ENCODE measurements at places on chromosomes 4 and X.

DNA sequence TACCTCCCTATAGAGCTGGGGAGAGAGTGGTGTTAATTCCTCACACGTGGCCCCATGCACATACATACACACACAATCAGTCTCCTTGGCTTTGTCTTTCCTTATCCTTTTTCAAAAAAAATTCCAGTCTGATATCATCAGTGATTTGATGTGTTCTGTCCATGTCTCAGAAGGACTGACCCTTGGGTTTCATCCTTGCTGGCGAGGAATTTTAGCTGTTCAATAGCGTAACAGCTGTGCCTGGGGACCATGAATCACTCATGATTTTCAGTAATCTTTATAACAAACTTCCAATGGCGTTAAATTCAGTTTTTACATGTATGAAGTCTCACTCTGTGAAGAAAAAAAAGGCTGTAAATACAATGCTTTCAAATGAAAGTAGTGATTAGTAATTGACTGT lies 204.6 kb downstream of the RBMX2 start:
- no peak for DNase-seq

DNA sequence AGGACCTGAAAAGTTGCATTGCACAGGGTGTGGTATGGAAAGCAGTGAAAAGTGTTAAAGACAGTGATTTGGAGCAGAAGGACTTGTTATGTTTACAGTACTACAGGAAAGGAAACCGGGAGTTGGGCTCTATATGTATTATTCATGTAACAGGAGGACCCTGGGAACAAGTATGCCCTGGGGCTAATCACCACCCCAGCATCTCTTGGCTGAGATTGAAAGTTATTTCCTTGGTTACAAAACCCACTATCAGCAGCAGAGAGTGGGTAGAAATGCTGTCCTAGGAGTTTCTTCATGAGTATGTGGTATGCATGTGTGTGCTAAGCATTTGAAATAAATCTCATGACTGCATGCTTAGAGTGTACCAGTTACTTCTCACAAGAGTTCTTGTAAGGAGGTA lies 46.9 kb downstream of the STK32B start:
- DNase-seq: no peak

GRCh38 chrX:148146121-148146520 lies 165.0 kb downstream of the FMR1NB start:
- no peak for DNase-seq

GRCh38 chr4:143358419-143358818 lies 21.7 kb downstream of the GAB1 start:
- no peak for DNase-seq

- no peak for DNase-seq
Measured at GRCh38 chr4:182694551-182694950, 222.6 kb downstream of the DCTD start.

GRCh38 chr4:71827826-71828225 lies 43.9 kb upstream of the GC start:
- DNase-seq: no peak

DNA sequence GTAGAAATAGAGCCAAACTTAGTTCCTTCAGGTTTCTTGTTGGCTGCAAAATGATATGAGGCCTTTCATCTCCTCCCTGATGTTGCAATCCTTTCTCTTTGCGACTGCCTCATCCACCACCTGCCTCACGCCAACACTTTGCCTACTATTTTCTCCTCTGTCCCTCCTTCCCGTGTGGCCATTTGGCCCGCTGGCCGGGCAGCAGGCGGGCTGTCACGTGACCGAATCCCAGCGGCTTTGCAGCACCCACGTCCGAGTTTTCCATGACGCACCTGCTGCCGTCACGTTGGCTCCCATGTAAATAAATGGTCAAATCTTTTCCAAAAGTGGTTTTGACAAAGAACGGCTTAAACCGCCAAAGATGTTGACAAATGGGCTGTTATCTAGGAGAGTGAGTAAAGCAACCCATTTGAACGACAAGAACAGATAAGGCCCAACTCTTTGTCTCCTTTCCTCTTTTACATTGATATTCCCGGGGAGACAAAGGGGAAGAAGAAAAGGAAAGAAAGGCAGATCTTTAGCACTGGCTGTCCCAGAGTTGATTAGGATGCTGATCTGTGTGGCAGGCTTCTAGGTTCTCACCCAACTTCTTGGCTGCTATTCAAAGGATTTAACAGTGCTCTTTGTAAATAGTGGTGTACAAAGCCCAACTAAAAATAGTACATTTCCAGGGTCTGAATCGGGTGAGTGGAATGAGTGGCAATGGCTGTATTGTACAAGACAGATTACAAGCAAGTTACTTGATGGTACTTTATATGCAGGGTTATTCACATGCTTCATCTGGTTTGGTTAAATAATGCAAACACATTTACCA lies 174.2 kb upstream of the JADE1 start:
- peak; percentile 40 for DNase-seq

DNA sequence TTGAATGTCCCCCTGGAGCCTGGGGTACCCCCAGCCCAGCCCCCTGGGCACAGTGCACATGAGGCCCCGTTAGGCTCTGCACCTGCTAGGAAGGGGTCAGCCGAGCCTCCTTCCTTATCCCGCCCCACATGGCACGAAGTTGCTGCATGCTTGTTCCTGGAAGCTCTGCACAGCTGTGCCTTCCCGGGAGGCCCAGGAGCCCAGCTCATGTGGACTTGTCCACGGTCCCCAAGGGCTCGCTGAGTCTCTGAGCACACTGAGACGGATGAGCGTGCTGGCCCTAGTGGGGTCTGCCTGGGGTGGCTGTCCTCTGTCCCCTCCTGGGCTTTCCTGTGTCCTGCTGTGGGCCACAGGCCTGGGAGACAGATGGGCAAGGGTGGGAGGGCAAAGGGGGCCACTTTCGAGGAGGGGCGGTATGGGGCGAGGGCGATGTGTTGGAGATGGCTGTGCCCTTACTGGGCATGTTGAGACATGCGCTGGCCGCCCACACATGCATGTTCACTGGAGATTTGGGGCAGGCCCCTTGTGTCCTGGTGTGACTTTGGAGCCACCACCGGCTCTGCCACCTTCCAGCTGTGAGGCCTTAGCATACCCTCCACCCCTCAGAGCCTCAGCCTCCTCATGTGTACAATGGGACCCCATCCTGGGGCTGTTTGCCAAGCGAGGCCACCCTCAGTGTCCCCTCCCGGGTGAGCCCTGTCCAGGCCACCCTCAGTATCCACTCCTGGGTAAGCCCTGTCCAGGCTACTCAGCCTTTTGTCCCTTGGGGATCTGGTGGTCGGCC lies 237.6 kb downstream of the AFAP1 start:
- no peak for DNase-seq

GRCh38 chr4:81684352-81684751 lies 212.6 kb upstream of the RASGEF1B start:
- DNase-seq: no peak

DNA sequence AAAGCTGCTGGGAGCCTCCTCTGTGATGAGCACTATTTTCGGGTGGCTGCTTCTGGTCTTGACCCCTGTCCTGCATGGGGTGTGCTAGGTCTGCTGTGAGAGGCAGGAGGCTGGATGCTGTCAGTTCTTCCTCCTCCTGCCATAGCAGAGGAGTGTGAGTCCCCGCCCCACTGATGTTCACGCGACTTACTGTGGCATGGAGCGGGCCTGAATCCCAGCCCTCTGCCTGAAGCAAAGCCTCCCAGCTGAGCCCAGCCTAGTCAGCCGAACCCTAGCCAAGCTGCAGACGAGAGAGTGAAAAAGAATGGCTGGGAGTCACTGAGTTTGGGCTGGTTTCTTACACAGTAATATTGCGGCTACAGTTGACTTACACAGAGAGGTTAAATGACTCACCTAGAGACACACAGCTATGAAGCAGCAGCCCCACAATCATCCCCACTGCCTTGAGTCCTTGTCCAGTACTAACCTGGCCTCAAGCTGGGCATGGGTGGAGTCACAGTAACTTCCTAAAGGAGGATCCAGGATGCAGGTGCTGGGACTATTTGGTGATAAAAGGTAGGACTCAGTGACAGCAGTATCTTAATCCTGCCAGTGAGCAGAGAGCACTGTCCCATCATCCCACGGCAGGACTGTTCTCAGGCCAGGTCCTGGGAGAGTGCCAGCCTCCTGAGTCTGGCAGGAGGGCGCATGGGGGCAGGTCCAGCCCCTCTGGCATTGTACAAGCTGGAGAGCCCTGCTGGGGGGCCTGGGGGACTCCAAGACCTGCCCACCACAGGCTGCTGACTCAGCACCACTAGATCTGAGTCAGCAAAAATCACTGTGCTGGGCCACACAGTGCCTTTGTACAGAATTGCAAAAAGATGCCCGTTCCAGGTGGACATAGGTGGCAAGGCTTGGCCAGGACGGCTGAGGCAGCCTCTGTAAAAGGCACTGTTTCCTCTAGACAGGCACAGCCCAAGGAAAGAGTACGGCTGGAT lies 60.4 kb upstream of the CRMP1 start:
- no peak for DNase-seq

GRCh38 chr4:141565379-141566089 lies 70.8 kb upstream of the IL15 start:
- DNase-seq: no peak

- DNase-seq: peak; percentile 11
Measured at GRCh38 chrX:150587585-150588503, 19.4 kb downstream of the MTM1 start.

DNA sequence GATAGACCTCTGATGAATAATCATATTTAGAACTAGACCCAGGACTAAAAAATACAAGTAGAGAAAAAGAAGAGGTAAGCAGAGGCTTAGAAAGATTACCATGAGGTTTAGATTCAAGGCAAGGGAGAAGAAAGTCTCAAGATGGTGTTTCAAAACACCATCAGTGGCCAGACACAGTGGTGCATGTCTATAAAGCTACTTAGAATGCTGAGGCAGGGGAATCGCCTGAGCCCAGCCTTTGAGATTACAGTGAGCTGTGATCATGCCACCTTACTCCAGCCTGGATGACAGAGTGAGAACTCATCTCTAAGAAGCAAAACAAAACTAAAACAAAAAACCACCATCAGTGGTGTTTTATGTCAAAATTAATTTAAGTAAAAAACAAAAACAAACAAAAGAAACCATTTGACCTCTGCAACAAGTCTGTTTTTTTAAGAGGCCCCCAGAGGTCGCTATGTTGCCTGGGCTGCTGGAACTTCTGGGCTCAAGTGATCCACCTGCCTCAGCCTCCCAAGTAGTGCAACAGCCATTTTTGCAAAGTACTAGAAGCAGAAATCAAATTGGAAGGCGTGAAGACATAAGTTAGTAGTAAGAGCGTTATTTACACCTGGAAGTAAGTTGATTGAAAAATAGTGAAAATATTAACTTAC lies 784.3 kb downstream of the ADGRL3 start:
- DNase-seq: no peak

DNA sequence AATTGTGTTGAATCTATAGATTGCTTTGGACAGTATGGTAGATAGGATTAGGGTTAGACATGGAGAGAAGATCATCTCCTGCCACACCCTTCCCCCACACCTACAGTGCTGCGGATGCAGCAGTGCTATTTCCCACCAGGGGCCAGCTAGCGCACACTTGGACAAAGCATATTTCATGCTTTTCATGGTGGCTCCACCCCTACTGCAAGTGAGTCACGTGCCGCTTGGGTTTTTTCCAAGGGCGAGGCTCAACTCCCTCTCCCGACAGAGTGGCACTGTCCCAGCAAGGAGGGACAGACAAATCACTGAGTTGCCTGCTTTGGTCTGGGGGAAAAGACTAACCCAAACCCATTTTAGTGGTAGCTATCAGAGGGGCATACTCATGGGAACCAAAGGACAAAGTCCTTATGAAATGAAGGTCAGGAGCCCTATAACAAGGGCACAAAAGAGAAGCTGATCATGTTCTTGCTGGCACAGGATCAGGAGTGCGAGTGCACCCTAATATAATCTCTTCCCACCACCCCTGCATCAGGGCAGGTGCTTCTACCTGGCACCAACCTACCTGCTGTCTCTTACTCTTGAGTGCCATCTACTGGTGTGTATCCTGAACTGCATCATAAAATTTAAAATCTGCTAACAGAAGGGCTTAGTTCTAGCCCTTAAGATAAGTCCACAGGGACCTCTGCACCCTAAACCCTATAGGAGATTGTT lies 55.1 kb upstream of the PGAM4 start:
- DNase-seq: peak; percentile 5

DNA sequence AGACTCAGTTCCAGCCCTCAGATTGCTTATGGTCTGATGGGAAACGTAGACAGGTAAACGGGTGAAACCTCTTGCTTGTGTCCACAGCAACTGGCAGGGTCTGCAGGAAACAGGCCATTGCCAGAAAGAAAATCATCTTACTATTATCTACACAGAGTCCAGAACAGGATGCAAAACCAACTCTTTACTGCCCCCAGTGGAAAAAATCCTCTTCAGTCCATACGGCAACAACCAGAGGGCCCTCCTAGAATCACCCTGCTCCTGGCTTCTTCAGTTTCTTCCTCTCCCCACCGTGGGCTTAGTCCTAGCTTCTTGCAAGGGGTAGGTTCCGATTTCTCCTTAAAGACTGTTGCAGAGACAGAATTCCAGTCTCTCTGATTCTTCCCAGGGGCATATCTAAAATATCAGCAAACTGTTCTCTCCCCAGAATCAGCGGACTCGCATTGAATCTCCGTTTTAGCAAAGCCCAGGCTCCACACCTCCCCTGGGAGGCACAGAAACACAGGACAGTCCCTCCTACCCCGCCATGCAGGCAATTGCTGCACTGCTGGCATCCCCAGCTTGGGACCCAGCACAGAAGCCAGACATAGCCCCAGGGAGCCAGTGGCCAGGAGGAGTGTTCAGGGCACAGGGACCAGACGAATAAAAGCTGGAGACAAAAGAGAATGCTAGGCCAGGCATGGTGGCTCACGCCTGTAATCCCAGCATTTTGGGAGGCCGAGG lies 41.0 kb upstream of the SH3RF1 start:
- DNase-seq: peak; percentile 55

GRCh38 chr4:186297013-186297645 lies 31.1 kb downstream of the F11 start:
- peak; percentile 46 for DNase-seq

GRCh38 chr4:120555058-120555457 lies 367.5 kb downstream of the PRDM5 start:
- no peak for DNase-seq

- peak; percentile 21 for DNase-seq
Measured at GRCh38 chr4:123412700-123413512, 16.3 kb downstream of the SPRY1 start.

- DNase-seq: no peak
Measured at GRCh38 chr4:148795156-148795864, 353.1 kb upstream of the NR3C2 start.

- no peak for DNase-seq
Measured at GRCh38 chrX:111492085-111492484, 19.4 kb upstream of the SERTM2 start.

DNA sequence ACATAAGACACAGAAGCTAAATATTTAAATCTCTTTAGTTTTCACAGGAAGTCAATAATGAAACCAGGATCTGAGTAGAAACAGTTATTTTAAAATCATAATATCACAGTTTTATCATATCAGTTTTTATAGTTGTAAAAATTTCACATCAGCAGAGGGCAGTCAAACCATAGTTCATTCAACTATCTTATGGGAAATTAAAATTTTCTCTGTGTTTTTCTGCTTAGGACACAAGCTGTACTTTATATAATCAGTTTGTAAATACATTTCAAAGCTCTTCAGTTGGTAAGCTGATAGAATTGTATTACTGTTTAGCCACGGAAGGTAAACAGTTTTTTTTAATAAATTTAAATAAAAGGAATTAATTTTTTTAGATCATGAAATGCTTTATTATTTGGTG lies 204.8 kb upstream of the NUDT6 start:
- DNase-seq: peak; percentile 20
